ENCODE measurements at places on chromosomes 5 and 9.

DNA sequence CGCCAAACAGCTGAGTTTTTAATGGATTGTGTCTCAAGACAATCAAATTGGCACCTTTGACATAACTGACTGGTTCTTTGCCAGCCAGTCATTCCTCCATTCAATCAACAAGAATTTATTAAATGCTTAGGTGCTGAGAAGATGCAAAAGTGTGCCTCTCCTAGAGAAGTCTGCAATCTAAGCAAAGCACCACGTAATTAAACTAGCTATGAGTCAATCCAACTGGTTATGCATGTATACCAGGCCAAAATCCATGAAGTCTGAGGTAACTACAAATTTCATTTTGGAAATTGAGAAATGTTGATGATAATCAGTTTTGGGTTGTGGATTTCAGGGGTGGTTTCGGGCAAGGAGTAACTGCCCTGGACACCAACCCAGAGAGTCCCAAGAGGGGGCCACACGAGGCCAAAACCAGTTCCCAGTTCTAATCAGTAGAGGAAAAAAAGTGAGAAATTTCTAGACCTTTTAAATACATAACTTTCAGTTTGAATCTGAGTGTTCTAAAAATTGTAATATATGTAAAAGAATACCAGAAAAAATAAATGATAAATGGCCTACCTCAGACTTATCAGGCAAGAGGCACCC, 92.6 kb downstream of the EFNA5 start:
- no peak for DNase-seq

DNA sequence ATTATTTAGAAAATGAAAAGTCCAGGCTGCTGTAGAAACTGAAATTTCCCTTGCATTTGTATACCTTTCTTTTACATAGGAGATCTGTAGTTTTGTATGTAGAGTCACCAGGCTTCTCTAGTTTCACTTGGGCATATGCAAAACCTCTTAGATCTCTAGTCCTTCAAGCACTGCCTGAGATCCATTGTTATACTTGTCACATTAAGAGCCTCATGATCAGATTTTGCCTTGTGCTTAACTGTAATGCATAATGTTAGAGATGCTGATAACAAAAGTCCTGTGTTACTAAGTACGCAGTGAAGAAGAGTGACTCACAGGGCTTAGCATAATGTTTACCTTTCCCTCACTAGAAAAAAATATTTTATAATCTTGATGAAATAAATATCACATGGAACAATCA, 250.2 kb downstream of the CYLC2 start:
- DNase-seq: no peak

DNA sequence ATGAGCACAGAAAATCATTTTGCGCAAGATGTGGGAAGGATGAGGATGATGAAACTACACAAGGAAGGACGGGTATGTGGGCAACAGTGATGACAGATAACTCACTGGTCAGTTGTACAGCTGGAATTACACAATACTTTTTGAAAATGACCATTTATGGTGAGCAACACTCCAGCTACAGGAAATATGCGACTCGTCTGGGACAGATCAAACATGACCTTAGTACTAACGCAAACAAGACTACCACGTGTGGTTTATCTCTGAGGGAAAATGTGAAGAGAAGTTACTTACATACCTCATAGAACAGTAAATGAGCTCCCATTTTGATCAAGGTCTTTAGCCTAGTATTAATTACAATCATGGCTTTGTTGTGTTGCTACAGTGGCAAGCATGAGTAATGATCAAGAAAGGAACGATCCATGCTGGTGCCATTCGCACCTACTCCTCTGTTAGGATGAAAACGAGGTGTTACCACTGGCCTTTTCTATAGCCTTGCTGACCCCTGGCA, 456.9 kb downstream of the BNC2 start:
- DNase-seq: no peak

GRCh38 chr9:99239341-99240060, 17.4 kb downstream of the SEC61B start:
- DNase-seq: no peak

DNA sequence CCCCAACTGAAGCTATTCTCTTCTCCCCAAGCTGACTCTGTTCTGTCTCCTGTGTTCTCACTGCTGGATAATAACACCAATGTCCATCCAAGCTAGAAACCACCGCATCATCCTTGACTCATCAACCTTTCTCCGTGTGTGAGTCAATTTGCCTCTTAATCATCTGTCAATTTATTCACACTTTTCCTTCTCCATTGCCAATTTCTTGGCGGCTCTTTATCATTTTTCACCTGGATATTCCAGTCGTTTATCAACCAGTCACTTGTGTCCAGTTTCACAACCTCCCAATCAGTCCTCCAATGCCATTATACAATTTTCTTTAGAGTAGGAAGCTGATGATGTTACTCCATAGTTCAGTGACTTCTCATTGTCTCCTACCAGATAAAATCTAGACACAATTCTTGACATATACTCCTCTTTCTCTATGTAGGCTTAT, 45.4 kb upstream of the LIFR start:
- DNase-seq: no peak

GRCh38 chr9:76032797-76033373, 142.4 kb downstream of the PCSK5 start:
- no peak for DNase-seq

DNA sequence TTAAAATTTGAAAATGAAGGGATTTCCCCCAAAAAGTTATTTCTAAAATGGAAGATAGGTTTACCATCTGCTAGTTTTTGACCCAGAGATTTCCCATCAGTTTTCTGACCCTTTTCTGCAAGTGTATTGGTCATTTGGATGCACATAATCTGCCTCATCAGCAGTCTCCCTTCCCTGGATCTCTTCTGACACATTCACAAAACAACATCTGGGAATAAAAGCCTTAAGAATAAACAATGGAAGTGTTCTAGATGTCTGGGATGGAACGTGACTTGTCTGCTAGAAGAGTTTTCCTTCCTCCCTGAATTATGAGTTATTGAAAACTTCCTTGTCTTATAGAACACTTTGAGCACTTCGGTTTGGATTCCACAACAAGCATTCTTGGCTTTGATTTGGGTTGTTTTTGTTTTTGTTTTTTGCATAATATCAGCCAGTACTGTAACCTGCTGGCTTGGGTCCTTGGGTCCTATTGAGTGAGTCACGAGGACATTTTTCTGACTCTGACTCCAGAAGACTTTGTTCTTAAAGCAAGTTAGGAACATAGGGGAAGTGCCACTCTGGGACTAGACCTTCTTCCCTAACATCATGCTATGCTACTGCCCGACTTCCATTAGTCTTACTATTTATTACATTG, 18.2 kb upstream of the ESM1 start:
- no peak for DNase-seq

DNA sequence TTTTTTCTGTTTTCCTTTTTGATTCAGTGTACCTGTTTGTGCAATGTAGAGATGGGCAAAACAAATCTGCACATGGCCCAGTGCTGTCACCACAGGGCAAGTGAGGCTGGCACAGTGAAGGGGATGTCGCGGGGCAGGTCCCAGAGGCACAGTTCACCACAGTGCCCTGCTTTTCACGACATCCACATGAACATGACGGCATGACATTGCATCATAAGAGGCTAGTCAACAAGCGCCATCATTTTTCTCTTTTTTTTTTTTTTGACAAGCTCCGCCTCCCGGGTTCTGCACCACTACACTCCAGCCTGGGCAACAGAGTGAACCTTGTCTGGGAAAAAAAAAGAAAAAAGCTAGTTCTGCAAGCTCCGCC, 42.9 kb upstream of the VDAC1 start:
- no peak for DNase-seq

DNA sequence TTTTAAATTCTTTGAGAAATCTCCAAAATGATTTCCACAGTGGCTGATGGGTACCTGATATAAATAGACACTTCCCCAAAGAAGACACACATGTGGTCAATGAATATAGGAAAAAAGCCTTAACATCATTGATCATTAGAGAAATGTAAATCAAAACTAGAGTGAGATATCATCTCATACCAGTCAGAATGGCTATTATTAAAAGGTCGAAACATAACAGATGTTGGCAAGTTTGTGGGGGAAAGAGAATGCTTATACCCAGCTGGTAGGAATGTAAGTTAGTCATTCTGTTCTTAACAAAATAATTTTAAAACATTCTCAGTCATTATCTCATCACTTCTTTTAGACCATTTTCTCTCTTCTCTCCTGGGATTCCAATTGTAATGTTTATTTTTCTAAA, 1666.0 kb upstream of the ACO1 start:
- DNase-seq: no peak

- DNase-seq: no peak
These were observed 8.0 kb downstream of the RGS3 start for GRCh38 chr9:113471566-113471965.

- no peak for DNase-seq
These were observed 1365.3 kb upstream of the WWC1 start for GRCh38 chr5:166926138-166926537.

- no peak for DNase-seq
These were observed 9.5 kb upstream of the WDR5 start for GRCh38 chr9:134126373-134126772.

- no peak for DNase-seq
These were observed 532.4 kb downstream of the TLR4 start for GRCh38 chr9:118236625-118237024.

DNA sequence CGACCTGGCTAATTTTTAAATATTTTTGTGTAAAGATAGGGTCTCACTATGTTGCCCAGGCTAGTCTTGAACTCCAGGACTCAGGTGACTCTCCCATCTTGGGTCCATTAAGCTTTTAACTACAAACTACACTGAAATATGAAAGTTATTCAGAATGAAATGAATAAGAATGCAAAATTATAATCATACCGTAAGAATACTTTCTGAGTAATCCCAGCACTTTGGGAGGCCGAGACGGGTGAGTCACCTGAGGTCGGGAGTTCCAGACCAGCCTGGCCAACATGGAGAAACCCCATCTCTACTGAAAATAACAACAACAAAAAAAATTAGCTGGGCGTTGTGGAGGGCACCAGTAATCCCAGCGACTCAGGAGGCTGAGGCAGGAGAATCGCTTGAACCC, 1.1 kb upstream of the ORM1 start:
- DNase-seq: no peak

DNA sequence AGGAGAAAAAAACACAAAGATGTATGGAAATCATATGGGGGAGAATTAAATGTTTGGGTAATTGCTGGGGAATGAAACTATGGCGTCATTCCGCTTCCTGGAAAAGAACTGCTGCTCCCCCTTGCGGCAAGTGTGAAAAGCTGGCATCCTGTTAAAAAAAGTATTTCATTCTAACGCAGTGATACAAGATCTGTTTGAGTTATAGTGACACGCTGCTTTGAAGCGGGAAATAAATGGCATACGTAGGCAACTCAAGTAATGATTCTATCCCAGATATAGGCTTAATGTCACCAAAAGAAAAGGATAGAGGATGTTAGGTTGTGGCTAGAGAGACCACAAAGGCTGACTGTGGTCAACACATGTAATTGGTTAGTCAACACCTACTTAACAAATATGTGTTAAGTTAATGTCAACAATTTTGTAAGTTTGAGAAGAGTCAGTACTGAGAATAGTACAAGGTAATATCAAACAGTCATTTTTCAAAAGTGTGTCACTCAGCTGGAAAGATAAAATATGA, 70.2 kb upstream of the ALDH1A1 start:
- DNase-seq: no peak

- no peak for DNase-seq
These were observed 713 bp downstream of the MOB3B start for GRCh38 chr9:27528886-27529315.

DNA sequence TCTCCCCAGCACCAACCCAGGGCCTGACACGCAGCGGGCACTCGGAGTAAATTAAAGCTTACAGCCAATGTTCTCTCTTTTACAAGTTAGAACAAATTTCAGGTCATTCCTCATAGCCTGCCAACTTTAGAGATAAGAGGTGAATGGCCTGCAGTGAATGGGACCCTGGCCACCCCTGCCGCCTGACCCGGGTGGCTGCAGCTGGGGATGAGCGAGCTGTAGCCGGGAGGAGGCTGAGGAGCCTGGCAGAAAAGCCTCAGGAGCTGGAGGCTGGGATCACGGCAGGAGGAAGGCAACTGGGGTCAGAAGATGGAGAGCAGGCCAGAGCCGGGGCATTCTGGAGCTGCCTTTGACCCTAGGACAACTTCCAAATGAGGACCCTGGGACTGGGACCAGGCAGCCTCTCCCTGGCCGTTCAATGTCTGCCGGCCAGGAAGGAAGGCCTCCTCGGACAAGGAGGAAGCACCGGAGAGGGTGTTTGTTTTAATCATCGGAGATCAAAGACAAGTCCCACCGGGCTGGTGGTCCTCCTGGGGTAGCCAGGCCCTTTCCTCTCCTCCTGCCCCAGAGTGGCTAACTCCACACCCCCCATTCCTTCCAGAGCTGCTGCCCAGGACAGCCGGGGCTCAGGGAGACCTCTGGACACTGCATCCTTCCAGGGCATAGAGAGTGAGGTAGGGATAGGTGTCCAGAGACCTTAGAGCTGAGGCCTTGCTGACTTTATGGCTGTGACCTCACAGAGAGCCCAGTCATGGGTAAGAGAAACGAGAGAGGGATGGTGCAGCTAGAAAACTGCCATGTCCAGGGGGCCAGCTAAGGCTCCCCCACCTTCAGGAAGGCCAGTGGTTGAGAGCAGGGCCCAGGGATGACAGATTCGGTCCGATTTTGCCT, 87.3 kb upstream of the LMX1B start:
- DNase-seq: no peak

- DNase-seq: no peak
These were observed 402.1 kb downstream of the DIRAS2 start for GRCh38 chr9:90240541-90240940.

GRCh38 chr5:146877783-146878475, 628 bp downstream of the PPP2R2B start:
- DNase-seq: no peak

DNA sequence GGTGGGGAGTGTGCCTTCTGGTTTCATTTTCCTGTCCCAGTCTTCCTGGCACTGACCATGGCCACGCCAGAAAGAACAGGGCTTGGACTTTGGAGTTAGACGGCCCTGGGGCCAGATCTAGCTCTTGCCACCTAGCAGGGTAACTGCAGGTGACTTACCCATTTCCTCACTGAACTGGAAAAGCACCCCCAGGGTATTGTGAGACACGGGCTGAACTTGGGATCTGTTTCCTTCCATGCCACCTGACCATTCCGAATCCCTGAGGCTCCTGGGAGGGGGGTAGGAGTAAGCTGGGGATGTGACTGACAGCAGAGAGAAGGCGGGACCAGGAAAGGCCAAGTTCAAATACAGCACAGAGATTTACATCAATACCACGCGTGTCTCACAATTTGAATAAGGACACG, 9.4 kb downstream of the HNRNPAB start:
- DNase-seq: no peak

DNA sequence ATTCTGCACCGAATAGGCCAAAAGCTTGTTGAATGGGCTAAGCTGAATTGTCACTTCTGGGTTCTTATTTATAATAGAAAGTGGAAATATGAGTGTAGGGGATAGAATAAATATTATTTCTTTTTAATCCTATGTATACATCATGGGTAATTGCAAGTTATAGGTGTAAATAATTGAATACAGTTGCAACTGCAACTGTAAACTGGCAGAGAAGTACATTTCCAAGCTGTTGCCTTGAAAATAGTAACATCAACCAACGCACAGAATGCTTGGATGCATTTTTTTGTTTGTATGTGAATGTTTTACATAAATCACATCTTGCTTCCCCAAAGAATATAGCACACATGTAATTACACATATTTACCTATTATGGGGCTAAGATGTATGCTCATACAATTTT, 234.1 kb downstream of the NNT start:
- DNase-seq: no peak

GRCh38 chr9:105076729-105077128, 148.8 kb upstream of the ABCA1 start:
- no peak for DNase-seq

GRCh38 chr9:100525563-100525962, 52.3 kb upstream of the CAVIN4 start:
- DNase-seq: no peak

- no peak for DNase-seq
These were observed 176.6 kb downstream of the FBXL7 start for GRCh38 chr5:15676591-15676990.

- no peak for DNase-seq
These were observed 47.7 kb downstream of the NSUN2 start for GRCh38 chr5:6585168-6585567.
